HL-60 (cell line): ENCODE measurements at places on chromosomes 3 and 15.

DNA sequence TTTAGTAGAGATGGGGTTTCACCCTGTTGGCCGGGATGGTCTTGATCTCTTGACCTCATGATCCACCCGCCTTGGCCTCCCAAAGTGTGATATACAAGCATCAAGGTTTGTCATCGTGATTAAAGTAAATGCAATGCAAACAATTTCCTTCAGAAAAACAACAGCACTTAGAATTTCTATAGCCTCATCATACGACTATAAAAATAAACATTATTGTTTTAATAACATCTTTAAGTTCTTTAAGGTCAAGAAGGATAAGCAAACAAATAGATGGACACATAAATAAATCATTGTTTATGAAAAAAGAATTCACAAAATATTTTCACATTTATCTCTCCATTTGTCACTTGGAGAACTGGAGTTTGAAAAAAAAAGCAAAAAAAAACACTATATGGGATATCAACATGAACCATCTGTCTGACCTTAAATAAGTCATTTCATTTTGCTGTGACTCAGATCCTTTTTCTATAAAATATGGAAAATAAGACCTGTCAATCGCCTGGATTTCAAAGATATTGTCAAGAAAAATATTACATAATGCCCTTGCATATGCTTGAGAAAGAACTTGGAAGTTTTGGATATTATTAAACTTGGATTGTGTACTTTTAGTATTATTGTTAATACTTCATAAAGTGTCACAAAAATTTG, 642.0 kb upstream of the KCNMB2 start:
- DNase-seq = no peak

GRCh38 chr3:75395580-75396315, 268.4 kb upstream of the FRG2C start:
- no peak for DNase-seq

DNA sequence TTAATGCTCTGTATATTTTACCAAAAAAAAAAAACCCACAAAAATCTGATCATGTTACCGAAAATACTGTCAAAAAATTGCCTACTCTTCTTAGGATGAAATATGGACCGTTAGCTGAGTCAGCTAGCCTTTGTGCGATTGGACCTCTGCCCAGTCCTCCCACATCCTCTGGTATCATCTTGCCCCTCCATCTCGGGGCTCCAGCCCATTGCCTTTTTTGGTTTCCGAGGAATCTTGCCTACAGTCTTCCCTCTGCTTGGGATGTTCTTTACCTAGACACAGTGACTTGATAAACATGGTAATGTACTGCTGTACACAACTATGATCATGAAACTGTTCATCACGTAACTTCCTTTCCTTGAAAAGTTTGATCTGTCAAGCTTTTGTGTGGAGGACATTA, 371.4 kb downstream of the SV2B start:
- DNase-seq = no peak

DNA sequence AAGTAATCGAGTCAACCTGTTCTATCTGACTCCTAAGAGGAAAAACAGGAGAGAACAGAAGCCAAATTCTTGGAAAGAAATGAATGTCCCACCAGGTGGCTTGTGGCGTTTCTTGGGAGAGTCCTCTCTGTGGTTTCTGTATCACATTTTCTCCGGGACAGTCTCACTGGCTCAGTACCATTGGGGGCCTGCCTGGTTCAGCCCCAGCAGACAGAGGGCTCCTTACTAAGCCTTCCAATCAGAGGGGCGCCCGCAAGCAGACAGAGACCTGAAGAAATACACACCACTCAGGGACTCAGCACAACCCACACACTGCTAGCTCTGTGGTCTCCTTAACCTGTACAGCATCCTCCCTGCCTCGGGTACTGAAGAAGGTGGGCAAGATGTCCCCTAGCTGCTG, 302.1 kb downstream of the TLE3 start:
- no peak for DNase-seq

- DNase-seq = no peak
Observed at GRCh38 chr3:181718987-181719911, 7.5 kb downstream of the SOX2 start.

DNA sequence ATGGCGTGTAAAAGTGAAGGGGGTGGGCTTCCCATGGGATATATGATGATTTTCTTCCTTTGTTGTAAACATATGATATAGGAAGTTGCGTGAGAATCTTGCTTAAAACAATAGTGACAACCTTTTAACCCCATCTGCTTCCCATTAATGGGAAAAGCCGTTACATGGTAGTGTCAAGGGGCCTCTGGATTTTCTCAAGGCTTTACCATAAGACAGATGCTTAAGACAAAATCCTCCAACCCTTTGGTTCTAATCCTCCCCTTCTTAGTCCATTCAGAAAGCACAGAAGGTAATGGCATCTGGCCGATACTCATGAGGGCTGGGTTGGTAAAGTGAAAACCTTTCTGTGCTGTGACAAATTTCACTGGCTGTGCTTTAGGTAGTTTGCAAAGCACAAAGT, 25.0 kb downstream of the DPH3 start:
- no peak for DNase-seq

DNA sequence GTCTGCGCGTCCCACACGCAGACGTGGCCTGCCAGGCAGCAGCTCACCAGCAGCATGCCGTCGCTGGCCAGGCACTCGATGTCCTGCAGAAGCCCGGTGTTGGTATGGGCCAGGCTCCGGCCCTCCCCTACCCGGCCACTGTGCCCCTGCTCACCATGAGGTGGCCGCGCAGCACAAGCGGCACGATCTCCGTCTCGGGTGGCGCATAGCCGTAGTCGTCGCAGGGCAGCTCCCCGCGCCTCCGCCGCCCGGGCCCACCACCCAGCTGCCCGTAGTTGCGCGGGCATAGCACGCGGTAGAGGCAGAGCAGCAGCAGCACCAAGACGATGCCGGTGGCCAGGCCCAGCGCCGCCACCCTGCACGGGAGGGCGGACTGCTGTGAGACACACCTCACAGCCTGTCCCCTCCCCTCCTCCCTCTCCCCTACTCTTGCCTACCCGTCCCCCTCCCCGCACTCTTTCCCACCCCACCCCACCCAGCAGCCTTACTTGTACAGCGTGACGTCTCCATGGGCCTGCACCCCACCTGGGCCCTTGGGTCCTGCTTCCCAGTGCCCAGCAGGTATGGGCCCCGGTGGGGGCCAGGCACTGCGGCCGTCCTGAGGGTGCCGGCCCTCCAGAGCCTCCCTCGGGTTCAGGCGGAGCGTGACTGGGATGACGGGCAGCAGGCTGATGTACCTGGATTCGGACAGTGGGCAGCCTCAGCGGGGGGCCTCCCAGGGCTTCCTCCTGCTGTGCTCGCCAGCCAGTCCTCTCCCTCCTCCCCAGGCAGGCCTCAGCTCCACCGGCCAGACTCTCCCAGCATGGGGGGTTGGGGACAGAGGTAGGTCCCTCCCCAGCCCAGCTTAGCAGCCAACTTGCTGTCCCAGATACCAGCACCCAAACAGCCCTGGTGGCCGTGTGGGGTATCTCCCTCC, 37.6 kb downstream of the PTPN23 start:
- DNase-seq = no peak

- DNase-seq = no peak
Observed at GRCh38 chr3:11391174-11391879, 119.1 kb downstream of the ATG7 start.
